GM12865 (cell line): ENCODE measurements at places on chromosomes 7 and 10.

DNA sequence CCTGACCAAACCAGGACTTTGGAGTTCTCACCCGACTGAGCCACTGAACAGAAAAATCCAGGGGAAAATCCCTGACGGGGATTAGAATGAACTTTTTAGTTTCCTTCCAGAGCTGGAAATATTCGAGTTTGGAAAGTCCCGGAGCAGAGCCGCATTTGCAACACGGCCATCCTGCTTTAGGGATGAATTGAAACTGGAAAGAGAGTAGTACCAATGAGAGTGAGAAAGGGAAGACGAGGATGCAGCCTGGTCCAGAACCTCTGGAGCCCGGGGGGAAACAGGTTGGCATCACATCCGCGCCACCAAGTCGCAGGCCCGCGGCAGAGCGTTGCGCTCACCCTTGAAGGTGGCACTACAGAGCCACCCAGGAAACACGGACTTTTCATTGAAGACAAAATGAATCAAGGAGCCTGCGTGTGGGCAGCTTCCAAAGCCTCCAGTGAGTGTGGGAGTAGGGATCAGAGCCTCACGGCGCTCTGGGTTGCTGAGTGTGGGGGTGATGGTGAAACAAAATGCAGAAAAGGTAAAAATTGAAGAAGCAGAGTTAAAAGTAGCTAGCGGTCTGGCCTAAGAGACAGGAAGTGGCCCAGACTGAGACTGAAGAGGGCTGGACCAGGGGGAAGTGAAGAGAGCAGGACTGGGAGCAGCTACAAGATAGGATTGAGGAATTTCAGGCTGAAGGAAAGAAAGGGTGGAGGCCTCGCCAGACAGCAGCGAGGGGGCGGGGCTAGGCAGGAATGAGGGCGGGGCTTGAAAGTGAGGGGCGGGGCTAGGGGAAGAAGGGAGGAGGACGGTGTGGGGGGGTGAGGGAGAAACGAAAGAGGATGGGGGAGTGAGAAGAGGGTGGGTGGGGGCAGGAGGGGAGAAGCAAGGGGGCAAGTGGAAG, 1.8 kb downstream of the SMURF1 start:
- DNase-seq, result peak; percentile 24

DNA sequence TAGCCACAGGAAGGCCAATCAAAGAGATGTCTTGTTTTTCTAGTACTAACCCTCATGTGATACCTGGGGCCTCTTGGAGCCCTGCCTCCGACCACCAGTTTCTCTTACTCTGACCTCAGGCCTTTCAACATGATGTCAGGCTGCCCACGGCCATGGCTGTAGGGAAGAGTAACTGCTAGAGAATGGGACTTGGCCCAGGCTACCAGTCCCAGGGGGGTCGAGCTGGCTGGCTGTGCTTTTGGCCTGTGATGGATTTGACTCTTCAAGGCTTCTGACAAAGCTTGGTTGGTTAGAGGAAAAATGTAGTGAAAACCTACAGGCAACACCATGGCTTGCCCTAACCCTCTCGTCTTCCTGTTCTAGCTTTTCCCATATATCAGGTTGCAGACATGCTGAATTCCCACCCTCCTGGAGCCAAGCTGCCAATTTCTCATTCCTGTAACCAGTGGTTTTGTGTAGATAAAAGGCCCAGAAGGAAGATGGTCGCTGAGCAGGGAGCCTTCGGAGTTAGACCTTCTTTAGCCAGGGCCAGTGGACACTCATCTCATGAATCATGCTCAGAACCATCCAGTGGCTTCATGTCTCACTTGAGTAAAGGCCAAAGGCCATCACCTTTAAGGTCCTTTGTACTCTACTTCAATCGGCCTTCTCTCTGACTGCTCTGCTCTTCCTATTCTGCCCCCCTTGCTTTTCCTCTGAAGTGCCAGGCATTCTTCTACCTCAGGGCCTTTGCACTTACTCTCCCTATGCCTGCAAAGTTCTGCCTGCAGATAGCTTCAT, 19.7 kb downstream of the SUFU start:
- DNase-seq, result peak; percentile 21

- DNase-seq, result no peak
These were observed 149.9 kb downstream of the NEURL1 start for GRCh38 chr10:103643381-103643780.

GRCh38 chr10:101771380-101771779, 4.5 kb downstream of the FGF8 start:
- DNase-seq, result no peak

DNA sequence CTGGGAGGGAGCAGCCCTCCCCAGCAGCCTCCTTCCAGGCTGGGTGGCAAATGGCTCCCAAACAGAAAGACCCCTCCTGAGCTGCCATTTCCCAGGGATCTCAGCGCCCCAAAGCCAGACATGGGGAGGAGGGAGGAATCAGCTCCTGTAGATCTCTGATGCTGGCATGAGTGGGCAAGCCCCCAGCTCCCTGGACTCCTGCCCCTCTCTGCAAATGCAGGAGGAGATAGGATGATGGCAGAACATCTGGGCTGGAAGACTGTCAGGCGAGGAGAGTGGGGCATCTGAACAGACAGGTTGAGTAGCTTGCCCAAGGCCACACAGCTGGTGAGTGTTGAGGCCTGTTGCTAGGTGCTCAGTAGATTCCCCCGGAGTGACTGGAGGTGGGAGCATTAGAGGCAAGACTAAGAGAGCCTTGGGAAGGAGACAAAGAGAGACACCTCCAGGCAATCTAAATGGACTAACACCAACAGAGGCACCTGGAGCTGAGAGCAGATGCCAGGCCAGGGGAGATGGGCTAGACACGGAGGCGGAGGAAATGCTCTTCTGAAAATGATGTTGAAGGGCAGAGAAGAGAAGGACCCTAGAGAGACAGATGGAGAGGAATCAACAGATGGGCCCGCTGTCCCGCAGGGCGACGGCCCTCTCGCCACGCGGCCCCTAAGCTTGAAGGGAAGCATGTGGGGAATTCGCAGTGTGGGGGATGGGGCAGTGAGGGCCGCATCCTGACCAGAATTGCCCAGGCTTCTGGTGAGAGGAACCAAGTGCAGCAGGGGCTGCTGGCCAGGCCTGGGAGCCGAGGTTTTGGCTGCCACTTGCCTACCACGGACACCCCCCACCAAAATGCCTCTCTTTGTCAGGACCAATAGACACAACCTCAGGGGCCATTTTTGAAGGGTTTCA, 84.8 kb upstream of the LRRC4 start:
- DNase-seq, result no peak

DNA sequence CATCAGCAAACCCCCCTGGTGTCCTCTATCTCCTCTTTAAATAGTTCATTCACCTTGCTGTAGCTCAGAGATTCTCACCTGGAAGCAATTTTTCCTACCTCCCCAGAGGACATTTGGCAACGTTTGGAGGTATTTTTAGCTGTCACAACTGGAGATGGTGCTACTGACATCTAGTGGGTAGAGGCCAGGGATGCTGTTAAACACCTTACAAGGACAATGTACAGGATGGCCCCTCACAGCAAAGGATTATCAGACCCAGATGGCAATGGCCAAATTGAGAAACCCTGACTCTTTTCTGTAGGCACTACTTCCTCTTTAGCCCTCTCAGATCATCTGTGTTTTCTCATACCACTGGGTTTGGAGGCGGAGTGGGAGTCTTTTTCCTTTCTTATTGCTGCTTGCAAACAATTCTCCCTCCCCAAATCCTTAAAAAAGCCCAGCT, 13.2 kb upstream of the TRA2A start:
- peak; percentile 78 for DNase-seq

- no peak for DNase-seq
These were observed 296.9 kb downstream of the ADRA2A start for GRCh38 chr10:111373696-111374095.

DNA sequence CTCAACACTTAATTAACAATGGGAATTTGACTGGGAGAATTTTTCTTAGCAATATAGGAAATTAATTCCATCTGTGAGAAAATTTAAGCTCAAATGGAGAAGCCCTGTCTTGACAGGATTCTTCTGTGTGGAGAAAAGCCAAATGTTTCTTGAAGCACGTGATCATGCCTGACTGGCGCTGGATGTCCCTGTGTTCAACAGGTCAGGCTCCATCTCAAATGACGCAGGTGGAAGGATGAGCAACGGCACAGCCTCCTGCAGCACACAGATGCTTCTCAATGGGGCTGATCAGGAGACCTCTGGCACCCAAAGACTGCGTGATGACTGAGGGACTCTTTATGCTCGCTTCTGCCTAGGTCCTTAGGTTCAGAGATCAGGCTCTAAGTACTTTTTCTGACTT, 143.8 kb downstream of the RSU1 start:
- DNase-seq, result no peak

DNA sequence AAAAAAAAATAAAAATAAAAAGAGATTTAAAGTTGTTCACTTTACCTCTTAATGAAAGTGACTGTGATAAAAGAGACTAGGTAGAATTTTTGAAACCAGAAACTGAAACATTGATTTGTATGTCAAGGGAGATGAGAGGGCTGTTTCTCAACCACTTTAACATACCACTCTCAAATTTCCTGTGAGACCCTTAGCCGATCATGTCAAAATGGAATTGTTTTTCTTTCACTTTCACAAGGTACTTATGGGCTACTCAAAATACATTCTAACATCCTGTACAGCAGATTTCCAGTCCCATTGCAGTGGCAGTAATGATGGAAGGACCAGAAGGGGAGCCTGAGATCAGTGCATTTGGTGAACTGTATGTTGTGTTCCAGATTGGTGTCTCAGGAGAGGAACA, 261.2 kb downstream of the PPP1R3A start:
- peak; percentile 59 for DNase-seq

DNA sequence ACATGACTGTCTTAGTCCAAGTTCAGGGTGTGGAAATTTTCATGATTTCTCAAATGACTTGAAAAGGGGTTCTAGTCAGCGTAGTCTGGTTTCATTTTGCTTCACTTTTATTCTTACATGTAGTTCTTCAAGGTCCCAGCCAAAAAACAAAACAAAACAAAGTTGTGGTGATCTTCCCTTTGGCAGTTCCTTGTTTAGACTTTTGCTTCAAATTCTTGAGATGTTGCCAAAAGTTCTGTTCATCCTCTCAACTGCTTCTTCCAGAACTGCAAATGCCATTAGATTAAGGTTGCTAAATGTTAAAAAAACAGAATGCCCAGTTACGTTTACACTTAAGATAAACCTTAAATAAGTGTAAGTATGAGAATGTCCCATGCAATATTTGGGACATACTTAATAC, 370.8 kb upstream of the LRRTM3 start:
- no peak for DNase-seq

DNA sequence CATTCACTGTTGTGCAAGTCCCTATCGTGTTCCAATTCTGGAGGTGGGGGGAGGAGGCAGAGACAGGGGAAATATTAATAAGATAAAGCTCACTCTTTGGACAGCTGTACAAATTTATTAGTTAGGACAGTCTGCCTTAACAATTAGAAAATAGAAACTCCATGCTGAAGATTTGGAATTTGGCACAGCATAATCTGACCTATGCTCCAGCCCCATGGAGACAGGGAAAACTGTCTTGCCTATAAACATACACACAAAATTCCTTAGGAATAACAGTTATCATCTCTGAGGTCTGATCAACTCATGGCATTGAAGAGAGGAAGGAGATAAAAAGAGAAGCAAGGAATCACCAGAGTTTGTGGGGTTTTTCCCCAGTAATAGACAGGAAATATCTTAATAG, 335.4 kb upstream of the MEOX2 start:
- no peak for DNase-seq

DNA sequence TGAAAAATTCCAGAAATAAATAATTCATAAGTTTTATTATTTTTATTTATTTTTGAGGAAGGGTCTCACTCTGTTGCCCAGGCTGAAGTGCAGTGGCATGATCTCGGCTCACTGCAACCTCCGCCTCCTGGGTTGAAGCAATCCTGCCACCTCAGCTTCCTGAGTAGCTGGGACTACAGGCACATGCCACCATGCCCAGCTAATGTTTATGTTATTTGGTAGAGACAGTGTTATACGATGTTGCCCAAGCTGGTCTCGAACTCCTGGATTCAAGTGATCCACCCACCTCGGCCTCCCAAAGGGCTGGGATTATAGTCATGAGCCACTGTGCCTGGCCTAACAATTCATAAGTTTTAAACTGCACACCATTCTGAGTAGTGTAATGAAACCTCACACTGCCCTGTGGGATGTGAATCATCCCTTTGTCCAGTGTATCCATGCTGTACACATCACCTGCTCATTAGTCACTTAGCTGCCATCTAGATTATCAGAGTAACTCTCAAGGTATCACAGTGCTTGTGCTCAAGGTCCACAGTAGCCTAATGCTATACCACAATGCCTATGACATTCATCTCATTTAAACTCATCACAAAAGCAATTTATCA, 17.9 kb downstream of the RTKN2 start:
- DNase-seq, result no peak

- no peak for DNase-seq
These were observed 104.0 kb downstream of the PLXDC2 start for GRCh38 chr10:19920075-19920726.

DNA sequence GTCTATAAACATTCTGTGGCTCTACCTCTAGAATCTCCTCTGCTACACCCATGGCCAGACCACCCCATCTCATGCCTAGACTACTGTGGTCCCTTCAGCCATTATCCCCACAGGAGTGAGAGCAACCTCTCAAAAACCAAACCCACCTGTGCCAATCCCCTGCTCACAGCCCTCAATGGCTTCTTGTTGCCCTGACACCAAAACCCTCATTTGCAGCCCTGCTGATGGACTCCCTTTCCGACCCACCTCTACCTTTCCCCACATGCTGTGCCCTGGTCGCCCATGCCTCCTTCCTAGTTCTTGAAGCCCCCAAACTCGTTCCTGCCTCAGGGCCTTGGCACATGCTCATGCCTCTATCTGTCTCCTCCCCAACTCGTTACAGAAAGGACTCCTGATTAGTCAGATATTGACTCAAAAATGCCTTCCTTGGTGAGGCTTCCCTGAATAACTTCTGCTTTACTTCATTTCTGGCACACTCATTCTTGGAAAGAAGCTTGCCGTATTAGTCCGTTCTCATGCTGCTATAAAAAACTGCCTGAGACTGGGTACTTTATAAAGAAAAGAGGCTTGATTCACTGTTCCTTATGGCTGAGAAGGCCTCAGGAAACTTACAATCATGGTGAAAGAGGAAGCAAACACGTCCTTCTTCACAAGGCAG, 104.2 kb downstream of the TEX36 start:
- DNase-seq, result no peak

DNA sequence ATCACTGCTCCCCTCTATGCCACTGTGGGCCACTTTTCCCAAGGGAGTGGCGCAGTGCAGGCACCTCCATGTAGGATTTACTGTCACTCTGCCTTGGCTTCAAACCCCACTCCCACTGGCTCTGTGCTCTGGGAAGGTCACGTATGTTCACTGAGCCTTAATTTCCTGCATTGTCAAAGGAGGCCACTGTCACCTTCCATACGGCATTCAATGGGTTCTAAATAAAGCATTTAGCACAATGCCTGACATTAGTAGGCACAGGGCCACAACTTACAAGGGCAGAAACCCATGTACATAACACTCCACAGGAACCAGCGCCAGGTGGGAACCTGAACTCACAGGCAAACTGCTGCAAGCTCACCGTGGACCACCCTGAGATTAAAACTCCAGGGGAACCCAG, 196.4 kb downstream of the USP6NL start:
- DNase-seq, result no peak
